ENCODE measurements at places on chromosomes 12 and 14.

DNA sequence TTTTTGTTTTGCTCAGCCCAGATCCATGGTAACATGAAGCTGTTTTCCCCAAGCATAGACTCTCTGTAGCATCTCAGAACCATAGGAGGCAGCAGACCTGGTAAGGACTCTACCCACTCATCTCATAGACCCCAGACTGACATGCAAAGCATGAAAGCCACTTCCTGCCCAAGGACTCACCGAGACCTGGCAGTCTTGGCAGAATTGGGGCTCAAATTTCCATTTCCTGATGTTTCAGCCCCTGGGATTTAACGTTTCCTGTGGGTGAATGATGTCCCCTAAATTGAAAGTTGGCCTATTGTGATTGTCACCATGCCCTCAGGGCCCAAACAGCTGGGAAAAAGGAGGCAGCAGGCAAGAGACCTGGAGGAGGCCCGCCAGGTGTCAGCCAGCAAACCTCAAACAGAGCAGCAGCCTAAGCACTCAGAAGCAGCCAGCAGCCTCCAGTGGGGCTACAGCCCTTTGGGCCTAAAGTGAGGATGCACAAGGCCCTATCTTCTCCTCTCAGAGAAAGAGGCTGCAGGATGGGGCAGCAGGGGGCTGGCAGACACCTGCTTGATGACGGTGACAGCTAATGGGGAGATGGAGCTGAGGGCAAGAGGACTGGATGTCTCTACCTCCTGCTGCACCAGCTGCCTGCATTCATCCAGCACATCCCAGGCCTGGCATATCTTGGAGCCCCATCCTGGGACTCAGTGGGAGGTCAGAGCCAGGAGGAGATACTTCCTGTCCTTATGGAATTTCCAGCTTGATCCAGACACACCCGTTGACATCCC lies 8.5 kb downstream of the KRT85 start:
- no peaks in the 10 kb centered on the region for H3K36me3 ChIP-seq
- DNase-seq, result no peak
- peaks cover under 1% of the 10 kb centered on the region for H3K27me3 ChIP-seq
- H3K4me3 ChIP-seq, result no peak overlapping the region

DNA sequence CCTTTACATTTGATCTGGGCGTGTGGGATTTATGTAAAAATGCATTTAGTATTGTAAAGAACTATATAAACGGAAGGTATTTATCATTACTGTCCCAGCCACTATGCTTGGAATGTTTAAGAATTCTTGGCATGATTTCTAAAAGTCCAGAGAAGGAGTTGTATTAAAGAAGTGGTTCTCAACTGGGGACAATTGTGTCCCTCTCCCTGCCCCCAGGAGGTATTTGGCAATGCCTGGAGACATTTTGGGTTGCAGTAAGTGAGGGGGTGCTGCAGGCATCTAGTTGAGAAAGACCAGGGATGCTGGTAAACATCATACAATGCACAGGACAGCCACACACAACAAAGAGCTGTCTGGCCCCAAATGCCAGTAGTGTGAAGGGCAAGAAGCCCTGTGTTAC lies 7.2 kb downstream of the SLC38A1 start:
- no peak for DNase-seq
- H3K4me3 ChIP-seq, result no peak overlapping the region
- H3K36me3 ChIP-seq, result no peaks in the 10 kb centered on the region
- H3K27ac ChIP-seq, result no peak overlapping the region
- H3K27me3 ChIP-seq, result no peaks in the 10 kb centered on the region

GRCh38 chr12:80858356-80858755 lies 79.4 kb downstream of the LIN7A start:
- H3K27ac ChIP-seq, result no peak overlapping the region
- DNase-seq, result no peak
- no peaks in the 10 kb centered on the region for H3K36me3 ChIP-seq
- no peak overlapping the region for H3K4me3 ChIP-seq

DNA sequence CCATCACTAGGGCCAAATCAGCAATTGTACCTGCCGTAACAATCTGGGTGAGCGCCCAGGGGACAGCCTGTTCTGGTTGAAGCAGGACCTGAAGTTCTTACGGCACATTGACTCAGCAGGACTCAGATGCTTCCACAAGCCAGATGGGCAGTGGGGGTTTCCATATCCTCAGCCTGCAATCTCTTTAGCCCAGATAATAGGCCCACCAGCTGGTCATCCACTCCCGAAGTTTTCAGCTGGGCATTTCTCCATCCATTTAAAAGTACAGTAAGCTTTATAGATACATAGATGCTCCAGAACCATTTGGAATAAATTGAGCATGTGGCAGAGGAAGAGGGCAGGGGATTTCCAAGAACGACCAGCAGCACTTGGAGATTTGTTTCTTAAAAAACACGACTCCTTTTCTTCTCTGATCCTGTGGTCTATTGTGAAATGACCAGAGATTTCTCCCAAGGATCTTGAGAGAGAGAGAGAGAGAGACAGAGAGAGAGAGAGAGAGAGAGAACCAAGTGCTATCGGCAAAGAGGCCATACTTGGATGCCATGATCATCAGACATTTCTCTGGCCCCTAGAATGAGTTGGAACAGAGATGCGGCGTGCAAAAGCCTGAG lies 74.8 kb upstream of the PLXNC1 start:
- no peak overlapping the region for H3K4me3 ChIP-seq
- no peak overlapping the region for H3K27ac ChIP-seq
- DNase-seq, result no peak
- no peaks in the 10 kb centered on the region for H3K4me1 ChIP-seq

DNA sequence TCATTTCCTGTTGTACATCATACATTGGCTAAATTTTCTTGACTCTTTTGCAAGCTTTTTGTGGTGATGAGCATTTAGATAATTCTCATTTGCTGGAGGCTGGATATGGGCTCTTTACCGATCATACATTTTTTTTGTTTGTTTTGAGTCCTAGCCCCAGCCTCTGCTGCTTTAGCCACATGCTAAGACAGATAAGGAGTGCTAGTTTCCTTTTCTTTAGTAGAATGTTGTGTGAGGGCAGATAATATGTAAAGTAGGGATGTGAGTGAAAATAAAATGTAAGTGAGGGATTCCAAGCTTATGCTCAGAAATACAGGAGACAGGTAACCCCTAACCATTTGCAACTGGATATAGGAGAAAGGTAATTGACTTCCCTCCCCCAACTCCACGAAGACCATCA lies 405.7 kb downstream of the TRHDE start:
- no peak for DNase-seq
- no peak overlapping the region for H3K27ac ChIP-seq
- H3K27me3 ChIP-seq, result no peaks in the 10 kb centered on the region
- no peaks in the 10 kb centered on the region for H3K36me3 ChIP-seq
- no peak overlapping the region for H3K4me3 ChIP-seq

- H3K4me1 ChIP-seq, result peaks cover 7% of the 10 kb centered on the region
- H3K4me3 ChIP-seq, result no peak overlapping the region
- H3K36me3 ChIP-seq, result no peaks in the 10 kb centered on the region
- H3K27me3 ChIP-seq, result no peaks in the 10 kb centered on the region
- H3K27ac ChIP-seq, result no peak overlapping the region
Measured at GRCh38 chr12:93766371-93766770, 89.2 kb downstream of the CRADD start.

DNA sequence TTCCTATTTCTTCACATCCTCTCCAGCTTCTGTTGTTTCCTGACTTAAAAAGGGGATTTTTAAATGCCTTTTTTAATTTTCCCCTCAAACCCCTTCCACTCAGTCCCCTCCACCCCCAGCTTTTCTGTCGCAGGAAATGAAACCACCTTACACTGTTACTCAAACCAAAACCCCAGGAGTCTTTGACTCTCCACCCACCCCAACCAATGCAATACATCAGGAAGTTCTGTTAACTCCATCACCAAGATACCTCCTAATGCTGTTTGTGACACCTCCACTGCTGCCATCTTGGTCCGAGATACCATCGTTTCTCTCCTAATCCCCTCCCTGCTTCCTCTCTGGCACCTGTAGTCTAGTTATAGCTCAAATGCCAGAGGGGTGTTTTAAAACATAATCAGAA lies 25.4 kb upstream of the CPM start:
- H3K27ac ChIP-seq, result no peak overlapping the region
- H3K4me3 ChIP-seq, result no peak overlapping the region
- no peaks in the 10 kb centered on the region for H3K27me3 ChIP-seq
- H3K4me1 ChIP-seq, result no peaks in the 10 kb centered on the region
- H3K36me3 ChIP-seq, result no peaks in the 10 kb centered on the region
- DNase-seq, result no peak

DNA sequence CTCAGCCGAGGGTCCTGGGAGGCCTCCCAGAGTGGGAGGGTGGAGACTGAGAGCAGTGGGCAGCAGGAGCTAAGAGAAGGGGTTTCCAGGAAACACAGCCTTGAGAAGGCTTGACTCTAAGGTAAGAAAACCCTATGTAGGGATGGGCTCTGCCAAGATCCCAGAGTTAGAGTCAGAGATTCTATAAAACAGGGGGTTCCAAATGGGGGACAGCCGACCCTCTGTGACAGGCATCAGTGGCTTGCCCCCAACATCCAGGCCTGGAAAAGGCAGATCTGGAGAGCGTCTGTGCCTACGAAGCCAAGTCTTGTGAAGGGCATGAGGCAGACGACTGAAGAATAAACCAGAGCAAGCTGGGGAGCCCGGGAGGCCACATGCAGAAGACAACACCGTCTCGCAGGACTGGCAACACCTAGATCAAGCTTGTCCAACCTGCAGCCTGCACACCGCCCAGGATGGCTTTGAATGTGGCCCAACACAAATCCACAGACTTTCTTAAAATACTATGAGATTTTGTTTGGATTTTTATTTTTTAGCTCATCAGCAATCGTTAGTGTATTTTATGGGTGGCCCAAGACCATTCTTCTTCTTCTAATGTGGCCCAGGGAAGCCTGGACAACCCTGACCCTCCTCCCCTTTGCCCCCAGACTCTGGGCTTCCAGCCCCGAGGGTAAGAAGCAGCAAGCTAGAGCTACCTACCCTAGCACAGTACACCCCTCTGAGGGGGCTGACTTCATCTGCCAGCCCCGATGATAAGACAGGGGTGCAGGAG lies 42.1 kb downstream of the PRMT8 start:
- no peaks in the 10 kb centered on the region for H3K36me3 ChIP-seq
- H3K4me3 ChIP-seq, result no peak overlapping the region
- peaks cover 4% of the 10 kb centered on the region for H3K27me3 ChIP-seq

DNA sequence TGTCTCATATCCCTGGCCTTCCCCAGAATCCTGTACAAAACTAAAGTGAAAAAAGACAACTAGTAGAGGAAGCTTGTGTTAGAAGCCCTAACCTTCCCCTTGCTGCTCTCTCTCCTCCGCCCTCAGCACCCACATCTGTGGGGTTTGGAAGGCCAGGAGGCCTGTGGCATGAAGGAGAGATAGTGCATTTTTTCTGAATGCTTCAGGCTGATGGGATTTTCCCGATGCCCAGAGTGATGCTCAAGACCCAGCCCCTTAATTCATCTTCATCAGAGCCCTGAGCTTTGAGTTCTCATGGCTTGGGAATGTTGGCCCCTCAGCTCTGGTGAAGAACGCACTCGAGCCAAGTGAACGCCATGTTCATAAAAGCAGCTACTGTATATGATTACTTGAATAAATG lies 5.9 kb downstream of the FGF6 start:
- no peak overlapping the region for H3K4me3 ChIP-seq
- no peak overlapping the region for H3K27ac ChIP-seq
- H3K4me1 ChIP-seq, result no peaks in the 10 kb centered on the region
- no peaks in the 10 kb centered on the region for H3K27me3 ChIP-seq
- no peak for DNase-seq
